GM04504 (cell line): ENCODE measurements at places on chromosomes 11 and 22.

GRCh38 chr11:10844796-10845195 is 13.1 kb downstream of the ZBED5 start:
- no peak for DNase-seq

DNA sequence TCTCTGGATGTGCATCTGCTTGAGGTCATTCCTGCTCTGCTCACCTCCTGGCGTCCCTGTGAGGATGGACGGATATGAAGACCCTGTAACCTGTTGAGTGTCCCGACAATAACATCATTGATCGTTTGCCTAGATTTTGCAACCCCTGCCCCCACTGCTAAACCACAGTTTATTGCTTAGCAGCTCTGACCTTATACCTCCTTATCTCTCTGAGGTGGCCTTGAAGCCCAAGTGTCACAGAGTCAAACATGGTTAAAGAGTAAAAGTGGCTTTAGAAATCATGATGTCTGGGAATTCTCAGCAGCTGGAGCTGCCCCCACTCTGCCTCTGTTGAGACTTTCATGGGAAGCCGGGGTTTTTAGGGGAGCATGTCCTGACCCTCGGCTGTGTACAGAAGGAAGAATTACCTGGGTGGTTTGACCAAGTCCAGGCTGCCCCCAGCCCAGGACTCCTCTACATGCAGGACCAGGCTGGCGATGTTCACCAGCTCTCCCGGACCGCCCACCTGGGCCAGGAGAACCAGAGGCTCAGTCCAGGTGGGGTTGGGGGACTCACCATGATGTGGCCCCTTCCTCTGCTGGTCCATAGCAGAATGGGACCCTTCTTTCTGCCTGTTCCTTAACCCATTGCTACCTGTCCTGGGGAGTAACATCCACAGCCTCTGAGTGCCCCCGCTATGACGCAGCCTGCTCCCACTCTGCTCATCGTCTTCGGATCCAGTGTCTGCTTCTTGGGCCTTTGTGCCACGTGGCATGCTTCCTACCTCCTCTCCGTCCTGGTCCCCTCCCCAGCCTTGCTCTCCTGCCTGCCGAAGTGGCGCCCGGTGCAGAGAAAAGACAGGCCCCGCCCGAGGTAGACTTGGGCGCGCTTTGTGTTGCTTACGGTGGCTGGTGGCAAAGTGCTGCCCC is 33.4 kb upstream of the FTH1 start:
- DNase-seq = no peak

- DNase-seq = peak; percentile 59
Observed at GRCh38 chr22:19844377-19845053, 10.2 kb downstream of the GNB1L start.

DNA sequence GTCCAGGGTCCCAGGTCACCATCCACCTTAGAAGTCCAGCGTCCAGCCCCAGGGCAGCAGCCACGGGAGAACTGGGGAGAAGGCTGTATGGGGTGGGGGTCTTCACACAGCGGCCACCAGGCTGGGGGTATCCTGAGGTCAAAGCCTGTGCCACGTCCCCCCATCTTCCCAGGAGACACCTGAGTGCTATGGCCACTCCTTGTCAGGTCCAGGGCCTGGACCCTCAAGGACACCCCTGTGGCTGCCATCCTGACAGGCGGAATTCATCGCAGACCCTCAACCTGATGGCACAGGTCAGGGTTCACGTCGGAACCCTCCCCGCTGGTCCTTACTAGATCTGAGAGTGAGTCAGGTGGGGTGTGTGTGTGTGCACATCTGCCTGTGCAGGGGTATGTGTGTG is 18.6 kb downstream of the BRSK2 start:
- DNase-seq = no peak

DNA sequence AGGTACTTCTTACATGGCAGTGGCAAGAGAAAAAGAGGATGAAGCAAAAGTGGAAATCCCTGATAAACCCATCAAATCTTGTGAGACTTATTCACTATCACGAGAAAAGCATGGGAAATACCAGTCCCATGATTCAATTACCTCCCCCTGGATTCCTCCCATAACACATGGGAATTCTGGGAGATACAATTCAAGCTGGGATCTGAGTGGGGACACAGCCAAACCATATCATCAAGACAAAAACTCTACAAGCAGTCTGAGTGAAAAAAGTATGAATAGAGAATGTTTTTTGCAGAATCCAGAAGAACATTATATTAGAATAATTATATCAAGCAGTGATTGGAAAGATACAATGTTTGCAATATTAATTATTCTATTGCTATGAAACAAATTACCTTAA is 893.7 kb downstream of the FAM181B start:
- DNase-seq = no peak

- no peak for DNase-seq
Observed at GRCh38 chr11:132982772-132983640, 549.3 kb downstream of the OPCML start.

DNA sequence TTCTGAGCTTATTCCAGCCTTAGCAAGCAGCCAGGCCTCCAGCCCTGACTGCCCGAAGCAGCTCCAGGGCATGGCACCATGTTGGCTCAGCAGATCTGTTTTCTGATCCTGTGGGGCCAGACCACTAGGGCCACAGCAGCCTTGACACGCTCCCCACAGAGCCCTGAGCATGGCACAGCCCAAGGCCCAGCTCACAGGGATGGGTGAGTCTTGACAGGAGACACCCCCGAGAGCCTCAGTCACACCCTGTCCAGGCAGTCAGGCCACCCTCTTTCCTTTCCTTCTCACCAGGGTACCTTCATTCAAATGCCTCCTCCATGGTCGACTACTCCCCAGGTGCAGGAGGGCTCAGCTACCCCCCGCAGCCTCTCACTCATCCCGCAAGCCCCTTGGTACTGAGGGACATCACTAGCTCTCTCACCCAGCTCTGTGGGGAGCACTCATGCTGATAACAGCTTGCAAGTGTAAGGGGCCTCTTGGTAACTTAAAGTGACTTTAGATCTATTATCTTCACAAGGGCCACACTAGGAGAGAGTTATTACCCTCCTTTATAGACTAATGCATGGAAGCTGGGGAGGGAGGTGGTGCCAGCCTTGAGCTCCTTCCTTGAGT is 3.9 kb upstream of the CDC42BPG start:
- no peak for DNase-seq

- no peak for DNase-seq
Observed at GRCh38 chr11:117191680-117192400, 7.3 kb upstream of the TAGLN start.

- no peak for DNase-seq
Observed at GRCh38 chr22:38504731-38505540, 1.2 kb downstream of the DDX17 start.

DNA sequence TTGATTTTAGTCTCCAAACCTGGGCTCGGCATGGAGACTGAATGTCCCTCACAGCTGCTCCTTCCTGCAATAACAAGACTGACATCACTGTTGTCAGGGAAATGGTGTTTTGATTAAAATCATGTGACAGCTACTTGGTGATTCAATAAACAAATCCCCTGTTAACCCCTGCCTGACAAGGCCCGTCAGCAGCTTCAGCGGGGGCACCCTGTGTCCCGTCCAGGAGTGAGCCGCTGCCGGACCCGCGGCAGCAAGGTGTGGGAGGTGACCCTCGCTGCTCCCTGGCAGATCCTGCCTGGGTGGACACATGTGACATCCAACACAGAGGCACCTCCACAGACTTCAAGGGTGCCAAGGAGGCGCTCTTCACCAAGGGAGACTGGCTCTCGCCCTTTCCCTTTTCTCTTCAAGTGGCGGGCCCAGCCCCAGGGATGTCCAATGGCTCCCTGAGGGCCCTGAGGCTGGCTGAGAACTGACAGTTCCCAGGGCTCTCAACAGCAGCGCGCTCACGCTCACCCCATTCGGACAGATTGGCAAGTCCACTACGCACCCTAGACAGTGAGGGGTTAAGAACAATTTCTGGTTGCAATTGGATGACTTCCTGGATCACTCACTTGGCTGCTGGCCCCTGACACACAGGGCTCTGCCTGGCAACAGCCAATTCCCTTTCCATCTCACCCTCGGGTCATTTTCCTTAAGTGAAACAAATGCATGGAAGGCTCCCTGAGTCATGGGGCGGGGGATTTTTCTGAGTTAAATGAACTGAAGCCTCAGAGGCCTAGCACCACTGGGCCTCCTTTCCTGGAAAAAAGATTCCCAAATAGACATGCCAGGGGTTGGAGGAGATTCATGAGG is 30.7 kb downstream of the PPP2R1B start:
- peak; percentile 98 for DNase-seq

GRCh38 chr11:110367571-110367970 is 62.2 kb upstream of the FDX1 start:
- DNase-seq = no peak

DNA sequence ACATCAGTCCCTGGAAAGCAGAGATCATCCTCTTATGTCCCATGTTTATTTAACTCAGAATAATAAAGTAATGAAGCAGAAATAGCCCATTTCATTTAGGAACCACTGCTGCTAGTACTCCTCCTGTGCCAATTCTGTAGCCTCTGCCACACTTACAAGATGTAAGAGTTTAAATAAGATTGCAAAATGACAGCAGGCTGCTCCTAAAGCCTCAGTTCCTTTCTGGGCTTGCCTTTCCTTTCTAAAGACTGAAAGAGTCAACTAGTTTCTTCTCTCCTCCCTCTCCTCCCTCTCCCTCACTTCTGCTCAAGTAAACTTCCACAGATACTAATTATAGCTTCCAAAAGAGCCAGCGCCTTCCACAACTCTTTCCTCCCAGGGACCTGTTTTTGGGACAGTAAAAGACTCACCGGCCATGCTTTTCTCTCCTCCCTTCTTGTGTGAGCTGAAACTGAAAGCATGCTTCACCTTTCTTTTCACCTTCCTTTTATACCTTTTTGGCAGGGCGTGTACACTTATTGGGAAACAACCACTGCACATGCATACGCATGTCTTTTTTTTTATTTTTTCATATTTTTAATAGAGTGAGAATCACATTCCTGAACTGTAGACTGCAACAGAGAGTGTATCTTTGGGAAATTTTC is 26.1 kb upstream of the CARD16 start:
- no peak for DNase-seq

- no peak for DNase-seq
Observed at GRCh38 chr11:9804419-9804902, 140.6 kb downstream of the SWAP70 start.

- DNase-seq = no peak
Observed at GRCh38 chr11:34620820-34621792, at the start of gene EHF. Gene EHF, plus strand, starts transcription at chr11:34621093. Its CDS starts 21,538 bp downstream, at chr11:34642631.

DNA sequence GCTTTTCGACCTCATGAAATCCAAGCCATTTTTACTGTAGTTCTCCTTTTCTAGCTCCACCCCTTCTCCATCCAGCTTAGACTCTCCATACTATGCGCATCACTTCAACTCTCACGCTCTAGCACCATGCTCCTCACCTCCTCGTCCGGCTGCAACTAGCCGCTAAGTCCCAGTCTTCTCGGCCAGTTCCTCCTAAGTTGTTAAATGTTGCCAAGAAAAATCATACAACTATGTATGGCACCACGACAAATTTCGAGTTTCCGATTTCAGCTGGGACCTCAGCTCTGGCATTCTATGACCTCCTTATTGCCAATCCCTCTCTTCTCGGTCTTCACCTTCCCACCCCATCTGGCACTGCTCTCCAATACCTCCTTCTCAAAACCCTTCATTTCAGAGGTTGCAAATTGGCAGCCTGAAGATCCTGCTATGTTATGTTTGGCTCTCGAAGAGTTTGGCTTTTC is 1.0 kb downstream of the ZNF70 start:
- no peak for DNase-seq

DNA sequence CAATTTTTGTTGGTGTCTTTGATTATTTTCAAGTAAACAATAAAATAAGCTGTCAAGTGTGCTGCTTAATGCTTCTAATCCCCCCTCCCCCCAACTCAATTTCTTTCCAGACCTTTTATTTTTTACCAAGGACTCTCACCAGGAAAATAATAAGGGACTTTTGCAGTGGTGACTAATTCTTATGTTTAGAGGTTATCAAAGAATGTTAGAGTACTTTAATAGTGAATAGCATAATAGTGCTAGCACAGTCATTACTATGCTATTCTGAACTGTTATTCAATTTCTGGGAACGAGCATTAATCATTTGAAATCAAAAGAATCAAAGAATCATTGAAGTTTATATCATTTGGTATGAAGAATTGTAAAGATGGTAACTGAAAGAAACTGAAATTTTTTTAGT is 251.4 kb downstream of the DDX10 start:
- DNase-seq = no peak

- DNase-seq = no peak
Observed at GRCh38 chr11:71397331-71397860, 50.8 kb downstream of the DHCR7 start.

- DNase-seq = no peak
Observed at GRCh38 chr22:45642986-45643385, 28.6 kb upstream of the ATXN10 start.

DNA sequence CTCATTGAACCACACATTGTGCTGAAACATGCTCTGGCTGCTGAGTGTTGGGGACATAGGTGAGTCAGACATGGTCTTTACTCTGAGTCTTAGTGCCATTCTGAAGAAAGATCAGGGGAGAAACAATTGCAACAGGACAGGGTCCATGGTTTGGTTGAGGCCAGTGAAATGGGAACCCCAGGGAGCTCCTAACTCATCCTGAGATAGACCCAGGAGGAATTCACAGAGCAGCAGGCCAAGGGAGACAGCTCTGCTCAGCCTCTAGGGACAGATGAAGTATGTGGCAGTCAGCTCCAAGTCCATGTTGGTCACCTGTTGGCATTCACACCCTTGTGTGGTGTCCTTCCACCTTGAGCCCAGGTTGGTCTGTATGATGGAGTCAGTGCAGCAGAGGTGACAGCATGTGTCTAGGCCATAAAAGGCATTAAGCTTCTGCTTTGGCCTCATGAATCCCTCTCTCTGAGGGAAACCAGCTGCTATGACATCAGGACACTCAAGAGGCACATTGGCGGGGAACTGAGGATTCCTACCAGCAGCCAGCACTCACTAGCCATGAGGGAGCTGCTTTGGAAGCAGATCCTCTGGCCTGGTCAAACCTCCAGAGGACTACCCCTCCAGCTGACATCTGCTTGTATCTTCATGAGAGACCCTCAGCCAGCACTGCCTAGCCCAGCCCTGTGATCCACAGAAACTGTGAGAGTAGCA is 50.3 kb upstream of the MYEOV start:
- no peak for DNase-seq

DNA sequence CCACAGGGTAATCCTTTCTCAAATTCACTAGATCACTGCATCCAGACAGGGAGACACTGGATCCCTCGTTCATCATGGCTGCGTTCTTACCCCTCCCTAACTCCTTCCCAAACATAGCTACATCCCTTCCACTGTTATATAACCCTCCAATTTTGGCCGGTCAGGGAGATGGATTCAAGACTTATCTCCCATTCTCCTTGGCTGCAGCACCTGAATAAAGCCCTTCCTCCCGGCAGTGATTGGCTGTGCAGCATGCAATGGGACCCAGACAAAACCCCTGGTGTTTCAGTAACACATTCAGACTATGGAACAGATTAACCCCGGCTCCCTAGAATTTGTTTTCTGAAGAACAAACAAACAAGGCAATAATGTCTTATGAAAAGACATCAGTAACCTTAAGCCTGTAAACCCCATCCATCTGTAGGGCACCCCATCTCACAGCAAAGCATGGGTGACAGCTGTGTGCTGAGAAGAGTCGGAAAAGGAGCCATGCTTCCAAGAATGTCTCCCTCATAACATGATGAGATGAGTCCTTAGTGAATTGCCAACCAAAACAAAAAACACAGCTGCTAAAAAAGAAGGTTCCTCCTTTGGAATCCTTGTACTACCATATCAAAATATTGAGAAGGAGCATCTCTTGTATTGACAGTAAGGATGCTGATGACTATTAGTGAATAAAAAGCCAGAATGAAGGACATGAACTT is 5.0 kb downstream of the MIF start:
- no peak for DNase-seq

GRCh38 chr11:69904161-69904973 is 85.2 kb upstream of the FGF3 start:
- DNase-seq = no peak
